ENCODE measurements at places on chromosomes 11 and 22. TPM values are rescaled to one million over a fixed set of nuclear protein-coding genes. Genes with fewer than 3 reads are reported as not detected.

The NCR3LG1 gene
- 3.2 TPM for total RNA-seq

The NCF4 gene
- 55.3 TPM for total RNA-seq

- no peaks in the 10 kb centered on the region for H3K27me3 ChIP-seq
- no peaks in the 10 kb centered on the region for H3K36me3 ChIP-seq
- no peak overlapping the region for H3K4me3 ChIP-seq
- peak; percentile 66 for DNase-seq
- H3K4me1 ChIP-seq: peaks cover 10% of the 10 kb centered on the region
Observed at GRCh38 chr11:59012398-59013265, 73.3 kb downstream of the GLYATL1 start.

GRCh38 chr11:83122050-83122449 lies 34.9 kb upstream of the PCF11 start:
- no peaks in the 10 kb centered on the region for H3K36me3 ChIP-seq
- no peaks in the 10 kb centered on the region for H3K27me3 ChIP-seq
- no peak overlapping the region for H3K27ac ChIP-seq

The HNRNPUL2 gene
- 46.1 TPM for total RNA-seq

The OR51E1 gene
- not detected for total RNA-seq

- H3K27ac ChIP-seq: no peak overlapping the region
- H3K36me3 ChIP-seq: no peaks in the 10 kb centered on the region
- H3K4me1 ChIP-seq: no peaks in the 10 kb centered on the region
- no peak for DNase-seq
- no peaks in the 10 kb centered on the region for H3K27me3 ChIP-seq
Observed at GRCh38 chr11:4664786-4665185, 21.0 kb downstream of the OR51E1 start.

DNA sequence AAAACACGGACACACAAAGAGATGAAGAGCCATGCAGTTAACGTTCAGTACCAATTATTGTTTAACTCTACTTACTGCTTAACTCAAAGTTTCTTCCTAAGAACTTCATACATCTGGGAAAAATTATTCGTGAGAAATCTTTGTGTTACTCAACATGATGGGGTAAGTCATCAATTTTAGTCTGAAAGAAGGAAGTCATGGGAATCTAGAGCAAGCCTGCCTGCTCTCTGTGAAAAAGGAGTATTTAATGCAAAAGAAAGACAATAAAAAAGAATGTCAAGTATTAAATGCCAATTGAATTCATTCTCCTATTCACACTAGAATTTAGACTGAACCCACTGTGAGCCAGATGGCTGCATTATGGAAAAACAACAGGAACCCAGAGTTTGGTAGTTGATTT lies 16.0 kb downstream of the TMEM123 start:
- no peaks in the 10 kb centered on the region for H3K36me3 ChIP-seq
- H3K4me1 ChIP-seq: peaks cover 6% of the 10 kb centered on the region
- H3K4me3 ChIP-seq: no peak overlapping the region
- DNase-seq: no peak

DNA sequence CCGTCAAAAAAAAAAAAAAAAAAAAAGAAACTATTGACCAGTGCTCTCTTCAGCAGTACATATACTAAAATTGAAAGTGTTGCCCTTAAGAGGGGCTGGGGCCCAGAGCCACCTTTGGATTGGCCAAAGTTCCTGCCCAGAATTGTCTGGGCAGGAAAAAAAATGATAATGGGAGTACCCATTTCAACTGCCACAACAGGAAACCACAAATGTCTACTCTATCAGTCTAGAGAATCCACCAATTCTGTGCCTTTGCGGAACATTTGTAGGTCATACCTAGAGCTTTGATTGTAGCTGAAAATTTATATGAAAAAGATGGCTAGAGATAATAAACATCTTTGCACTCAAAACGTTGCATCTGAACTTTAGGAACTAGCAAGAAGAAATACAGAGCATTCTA lies 69.4 kb downstream of the FAM76B start:
- no peak overlapping the region for H3K27ac ChIP-seq
- H3K4me3 ChIP-seq: no peak overlapping the region
- H3K4me1 ChIP-seq: no peaks in the 10 kb centered on the region
- H3K36me3 ChIP-seq: no peaks in the 10 kb centered on the region
- H3K27me3 ChIP-seq: no peaks in the 10 kb centered on the region

- H3K27me3 ChIP-seq: no peaks in the 10 kb centered on the region
- H3K27ac ChIP-seq: no peak overlapping the region
- no peak overlapping the region for H3K4me3 ChIP-seq
Observed at GRCh38 chr11:21771097-21771496, 421.8 kb upstream of the ANO5 start.

- no peaks in the 10 kb centered on the region for H3K27me3 ChIP-seq
- H3K27ac ChIP-seq: no peak overlapping the region
- H3K4me3 ChIP-seq: no peak overlapping the region
- no peaks in the 10 kb centered on the region for H3K36me3 ChIP-seq
- DNase-seq: no peak
Observed at GRCh38 chr11:14773755-14774154, 118.3 kb downstream of the CYP2R1 start.

- H3K4me3 ChIP-seq: no peak overlapping the region
- H3K4me1 ChIP-seq: no peaks in the 10 kb centered on the region
- H3K27ac ChIP-seq: no peak overlapping the region
- no peaks in the 10 kb centered on the region for H3K36me3 ChIP-seq
- no peaks in the 10 kb centered on the region for H3K27me3 ChIP-seq
- DNase-seq: no peak
Observed at GRCh38 chr11:21414953-21415352, 745.6 kb downstream of the NELL1 start.

DNA sequence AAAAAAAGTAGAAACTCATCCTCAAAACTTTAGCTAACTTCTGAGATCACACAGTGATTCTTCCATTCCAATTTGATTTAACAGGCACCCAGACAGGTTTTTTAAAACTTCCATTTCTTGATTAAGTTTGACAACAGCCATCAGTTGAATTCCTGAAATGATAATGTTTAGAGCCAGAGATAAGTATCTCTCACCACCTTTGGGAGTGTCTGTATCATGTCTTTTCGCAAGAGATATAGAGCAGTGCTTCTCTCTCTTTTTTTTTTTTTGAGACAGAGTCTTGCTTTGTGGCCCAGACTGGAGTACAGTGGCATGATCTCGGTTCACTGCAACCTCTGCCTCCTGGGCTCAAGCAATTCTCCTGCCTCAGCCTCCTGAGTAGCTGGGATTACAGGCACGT lies 41.7 kb upstream of the BMAL1 start:
- no peak for DNase-seq
- H3K27me3 ChIP-seq: no peaks in the 10 kb centered on the region
- H3K27ac ChIP-seq: no peak overlapping the region
- H3K4me1 ChIP-seq: no peaks in the 10 kb centered on the region
- no peaks in the 10 kb centered on the region for H3K36me3 ChIP-seq
- H3K4me3 ChIP-seq: no peak overlapping the region

GRCh38 chr22:18093661-18094060 lies 15.9 kb downstream of the PEX26 start:
- no peak overlapping the region for H3K4me3 ChIP-seq
- H3K36me3 ChIP-seq: peaks cover 37% of the 10 kb centered on the region
- no peak for DNase-seq
- H3K27me3 ChIP-seq: no peaks in the 10 kb centered on the region
- H3K4me1 ChIP-seq: peaks cover 9% of the 10 kb centered on the region
- H3K27ac ChIP-seq: no peak overlapping the region

- H3K36me3 ChIP-seq: peaks cover 18% of the 10 kb centered on the region
- H3K27me3 ChIP-seq: no peaks in the 10 kb centered on the region
- no peak overlapping the region for H3K27ac ChIP-seq
- H3K4me3 ChIP-seq: no peak overlapping the region
Observed at GRCh38 chr11:66329165-66329673, 7.0 kb downstream of the RIN1 start.

The ANAPC15 gene
- total RNA-seq: 22.7 TPM

GRCh38 chr11:29200791-29201562 lies 815.9 kb downstream of the KCNA4 start:
- H3K27ac ChIP-seq: no peak overlapping the region
- H3K4me1 ChIP-seq: no peaks in the 10 kb centered on the region
- no peak overlapping the region for H3K4me3 ChIP-seq
- H3K36me3 ChIP-seq: no peaks in the 10 kb centered on the region
- no peak for DNase-seq

DNA sequence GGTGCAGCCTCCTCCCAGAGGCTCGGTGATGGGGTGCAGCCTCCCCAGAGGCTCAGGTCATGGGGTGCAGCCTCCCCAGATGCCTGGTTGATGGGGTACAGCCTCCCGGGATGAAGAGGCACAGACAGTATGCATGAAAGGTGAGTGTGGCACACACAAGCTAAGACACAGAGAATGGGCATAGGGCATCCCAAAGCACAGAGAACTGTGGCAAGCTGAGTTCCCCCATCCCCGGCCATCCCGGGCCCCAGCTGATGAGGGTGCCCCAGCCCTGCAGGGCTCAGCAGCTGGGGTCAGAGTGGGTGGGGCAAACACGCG lies 4.8 kb upstream of the SYT8 start:
- peaks cover 57% of the 10 kb centered on the region for H3K4me1 ChIP-seq
- peaks cover 8% of the 10 kb centered on the region for H3K27me3 ChIP-seq
- peak overlapping the region; percentile 56 for H3K27ac ChIP-seq
- no peak for DNase-seq
- no peak overlapping the region for H3K4me3 ChIP-seq
- H3K36me3 ChIP-seq: no peaks in the 10 kb centered on the region

The OR51B2 gene
- not detected for total RNA-seq

DNA sequence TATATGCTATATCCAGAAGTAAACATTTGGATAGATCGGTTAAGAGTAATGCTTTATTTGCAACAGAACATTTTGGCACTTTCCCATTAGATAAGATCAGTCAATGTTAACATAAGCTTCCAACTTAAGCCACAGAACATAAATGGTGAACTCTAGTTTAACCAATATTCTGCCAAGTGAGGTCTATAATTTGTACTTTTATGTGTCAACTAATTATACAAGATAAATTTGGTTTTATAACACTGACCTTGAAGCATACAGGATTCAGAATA lies 23.5 kb upstream of the BLID start:
- H3K27ac ChIP-seq: no peak overlapping the region
- H3K4me3 ChIP-seq: no peak overlapping the region
- no peak for DNase-seq
- H3K36me3 ChIP-seq: no peaks in the 10 kb centered on the region
- H3K27me3 ChIP-seq: no peaks in the 10 kb centered on the region

DNA sequence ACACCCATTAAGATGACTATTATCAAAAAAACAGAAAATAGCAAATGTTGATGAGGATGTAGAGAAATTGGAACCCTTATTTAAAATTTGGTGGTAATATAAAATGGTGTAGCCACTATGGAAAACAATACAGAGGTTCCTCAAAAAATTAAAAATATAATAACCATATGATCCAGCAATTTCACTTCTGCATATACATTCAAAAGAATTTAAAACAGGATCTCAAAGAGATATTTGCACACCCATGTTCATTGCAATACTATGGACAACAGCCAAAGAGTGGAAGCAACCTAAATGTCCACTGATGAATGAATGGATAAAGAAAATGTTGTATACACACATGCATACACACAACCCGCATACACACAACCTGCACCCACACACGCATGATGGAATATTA lies 102.2 kb downstream of the FAM168A start:
- no peaks in the 10 kb centered on the region for H3K27me3 ChIP-seq
- no peak overlapping the region for H3K4me3 ChIP-seq
- no peak for DNase-seq

GRCh38 chr11:118615282-118615975 lies 8.0 kb downstream of the PHLDB1 start:
- peaks cover 6% of the 10 kb centered on the region for H3K27me3 ChIP-seq
- peak; percentile 41 for DNase-seq
- peaks cover 73% of the 10 kb centered on the region for H3K4me1 ChIP-seq
- peak overlapping the region; percentile 25 for H3K27ac ChIP-seq
- peaks cover 41% of the 10 kb centered on the region for H3K36me3 ChIP-seq

GRCh38 chr11:83019888-83020579 lies 51.7 kb downstream of the RAB30 start:
- H3K4me1 ChIP-seq: peaks cover 14% of the 10 kb centered on the region
- no peak overlapping the region for H3K27ac ChIP-seq
- DNase-seq: no peak
- no peaks in the 10 kb centered on the region for H3K27me3 ChIP-seq
- H3K36me3 ChIP-seq: no peaks in the 10 kb centered on the region

DNA sequence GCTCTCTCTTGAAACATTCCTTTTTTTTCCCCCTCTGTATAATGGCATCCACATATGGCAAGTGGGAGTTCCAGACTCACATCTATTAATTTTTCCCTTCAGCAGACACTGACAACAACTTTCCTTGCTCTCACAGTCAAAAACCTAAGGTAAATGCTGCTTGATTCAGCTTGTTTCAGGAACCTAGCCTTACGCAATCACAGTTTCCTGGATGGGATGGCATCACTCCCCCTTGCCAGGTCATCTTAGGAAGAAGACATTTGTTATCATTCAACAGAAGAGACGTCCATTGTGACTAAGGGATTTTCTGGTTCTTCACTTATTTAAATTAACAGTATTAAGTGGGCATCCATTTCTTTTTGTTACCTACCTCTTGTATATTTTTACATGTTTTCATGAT lies 112.0 kb upstream of the PDGFD start:
- no peak overlapping the region for H3K4me3 ChIP-seq
- no peak overlapping the region for H3K27ac ChIP-seq
- H3K4me1 ChIP-seq: no peaks in the 10 kb centered on the region
- DNase-seq: no peak

The PHOX2A gene
- not detected for total RNA-seq

GRCh38 chr11:528166-528814 lies 7.1 kb downstream of the HRAS start:
- H3K27me3 ChIP-seq: no peaks in the 10 kb centered on the region
- no peaks in the 10 kb centered on the region for H3K4me1 ChIP-seq
- H3K36me3 ChIP-seq: peaks cover 23% of the 10 kb centered on the region
- no peak for DNase-seq
- H3K4me3 ChIP-seq: no peak overlapping the region

DNA sequence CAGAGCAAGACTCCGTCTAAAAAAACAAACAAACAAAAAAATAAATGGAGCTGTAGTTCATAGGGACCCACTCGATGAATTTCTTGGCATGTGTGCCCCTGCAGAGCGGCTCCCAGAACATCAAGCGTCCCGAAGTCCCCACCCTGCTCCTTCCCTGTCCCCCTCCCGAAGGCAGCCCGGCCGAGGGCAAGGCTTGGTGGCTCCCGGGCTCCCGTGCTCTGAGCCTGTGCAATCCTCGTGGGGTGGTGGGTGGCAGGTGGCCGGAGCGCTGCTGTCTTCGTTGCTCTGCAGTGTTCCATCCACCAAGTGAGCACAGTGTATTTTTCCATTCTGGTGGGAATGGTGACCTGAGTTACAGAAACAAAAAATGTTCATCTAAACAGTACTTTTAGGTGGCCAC lies 33.5 kb upstream of the GAL start:
- DNase-seq: no peak
- H3K4me1 ChIP-seq: no peaks in the 10 kb centered on the region
- H3K36me3 ChIP-seq: no peaks in the 10 kb centered on the region
- H3K27me3 ChIP-seq: peaks cover 33% of the 10 kb centered on the region
